ENCODE measurements at places on chromosomes 4 and X.
A peak's percentile ranks its signal among the peaks of the same experiment; 100 is the strongest.

DNA sequence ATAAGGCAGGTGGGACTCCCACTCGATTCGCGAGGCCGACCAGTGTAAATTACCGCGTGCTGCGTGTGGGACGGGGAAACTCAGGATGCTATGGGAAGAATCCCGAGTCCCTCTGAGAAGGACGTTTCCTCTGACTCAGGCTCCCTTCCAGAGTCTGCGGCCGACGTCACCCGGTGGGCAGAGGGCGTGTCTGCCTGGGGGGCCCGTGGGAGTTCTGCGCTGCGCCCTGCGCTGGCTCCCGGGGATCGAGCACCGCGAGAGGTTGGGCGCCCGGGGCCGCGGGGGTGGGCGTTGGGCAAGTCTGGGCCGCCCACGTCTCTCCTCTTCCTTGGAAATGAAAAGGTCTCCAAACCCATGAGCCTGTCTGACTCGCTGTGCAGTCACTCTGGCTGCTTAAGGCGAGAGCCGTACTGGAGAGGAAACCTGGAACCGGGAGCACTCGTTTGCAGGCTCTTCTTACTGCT is 568 bp downstream of the NIPAL1 start:
- peak overlapping the region; percentile 42 for H3K27ac ChIP-seq
- peaks cover 19% of the 10 kb centered on the region for H3K27me3 ChIP-seq

- peaks cover 7% of the 10 kb centered on the region for H3K27me3 ChIP-seq
- H3K36me3 ChIP-seq = no peaks in the 10 kb centered on the region
- no peak overlapping the region for H3K27ac ChIP-seq
- H3K4me1 ChIP-seq = peaks cover 12% of the 10 kb centered on the region
Observed at GRCh38 chrX:17585006-17585405, 152.3 kb upstream of the SCML1 start.

DNA sequence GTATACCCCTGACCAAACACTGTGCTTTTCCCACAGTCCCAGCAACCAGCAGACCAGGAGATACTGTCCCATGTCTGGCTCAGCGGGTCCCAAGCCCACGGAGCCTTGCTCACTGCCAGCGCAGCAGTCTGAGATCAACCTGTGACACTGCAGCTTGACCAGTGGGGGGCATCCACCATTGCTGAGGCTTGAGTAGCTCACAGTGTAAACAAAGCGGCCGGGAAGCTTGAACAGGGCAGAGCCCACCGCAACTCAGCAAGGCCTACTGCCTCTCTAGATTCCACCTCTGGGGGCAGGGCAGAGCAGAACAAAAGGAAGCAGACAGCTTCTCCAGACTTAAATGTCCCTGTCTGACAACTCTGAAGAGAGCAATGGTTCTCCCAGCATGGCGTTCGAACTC is 58.1 kb downstream of the SLC10A6 start:
- H3K4me1 ChIP-seq = no peaks in the 10 kb centered on the region
- no peaks in the 10 kb centered on the region for H3K36me3 ChIP-seq
- no peak overlapping the region for H3K27ac ChIP-seq
- DNase-seq = no peak

- H3K4me3 ChIP-seq = no peak overlapping the region
- no peaks in the 10 kb centered on the region for H3K4me1 ChIP-seq
- no peak for DNase-seq
Observed at GRCh38 chr4:147103403-147103946, 157.8 kb upstream of the TTC29 start.

DNA sequence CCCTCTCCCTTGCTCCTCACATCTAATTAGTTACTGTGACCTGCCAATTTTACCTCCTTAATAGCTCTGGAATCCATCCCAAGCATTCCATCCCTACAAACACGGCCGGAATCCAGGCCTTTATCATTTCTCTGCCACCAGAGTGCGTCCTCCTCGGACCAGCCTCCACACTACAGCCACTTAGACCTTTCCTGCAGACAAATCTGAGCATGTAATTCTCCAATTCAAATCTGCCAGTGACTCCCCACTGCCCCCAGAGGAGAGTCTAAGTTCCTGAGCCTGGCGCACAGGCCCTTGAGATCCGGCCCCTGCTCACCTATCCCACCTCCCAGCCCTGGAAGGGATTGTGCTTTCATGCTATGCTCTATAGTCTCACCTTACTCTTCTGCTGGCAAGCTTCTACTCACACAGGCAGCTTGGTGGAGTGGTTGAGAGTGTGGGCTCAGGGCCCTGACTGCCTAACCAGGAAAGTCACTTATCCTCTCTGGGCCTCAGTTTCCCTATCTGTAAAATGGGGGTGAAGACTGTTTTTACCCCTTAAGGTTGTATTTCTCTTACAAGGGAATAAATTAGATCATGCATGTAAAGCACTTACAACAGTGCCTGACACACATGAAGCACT is 31.2 kb downstream of the PJA1 start:
- DNase-seq = peak; percentile 4
- peaks cover 10% of the 10 kb centered on the region for H3K27me3 ChIP-seq
- no peaks in the 10 kb centered on the region for H3K36me3 ChIP-seq

DNA sequence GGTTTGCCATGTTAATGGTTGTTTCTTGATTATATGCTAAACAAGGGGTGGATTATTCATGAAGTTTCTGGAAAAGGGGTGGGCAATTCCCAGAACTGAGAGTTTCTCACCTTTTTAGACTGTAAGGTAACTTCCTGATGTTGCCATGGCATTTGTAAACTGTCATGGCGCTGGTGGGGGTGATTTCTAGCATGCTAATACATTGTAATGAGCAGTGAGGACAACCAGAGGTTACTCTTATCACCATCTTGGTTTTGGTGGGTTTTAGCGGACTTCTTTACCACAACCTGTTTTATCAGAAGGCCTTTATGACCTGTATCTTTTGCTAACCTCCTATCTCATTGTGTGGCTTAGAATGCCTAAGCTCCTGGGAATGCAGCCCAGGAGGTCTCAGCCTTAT is 81.5 kb downstream of the CFAP299 start:
- no peaks in the 10 kb centered on the region for H3K27me3 ChIP-seq
- H3K36me3 ChIP-seq = no peaks in the 10 kb centered on the region
- H3K4me1 ChIP-seq = no peaks in the 10 kb centered on the region
- H3K4me3 ChIP-seq = no peak overlapping the region
- no peak overlapping the region for H3K27ac ChIP-seq
- no peak for DNase-seq

GRCh38 chr4:182827954-182828353 is 89.2 kb downstream of the DCTD start:
- no peak overlapping the region for H3K4me3 ChIP-seq
- H3K27ac ChIP-seq = no peak overlapping the region
- no peak for DNase-seq
- peaks cover 5% of the 10 kb centered on the region for H3K4me1 ChIP-seq

DNA sequence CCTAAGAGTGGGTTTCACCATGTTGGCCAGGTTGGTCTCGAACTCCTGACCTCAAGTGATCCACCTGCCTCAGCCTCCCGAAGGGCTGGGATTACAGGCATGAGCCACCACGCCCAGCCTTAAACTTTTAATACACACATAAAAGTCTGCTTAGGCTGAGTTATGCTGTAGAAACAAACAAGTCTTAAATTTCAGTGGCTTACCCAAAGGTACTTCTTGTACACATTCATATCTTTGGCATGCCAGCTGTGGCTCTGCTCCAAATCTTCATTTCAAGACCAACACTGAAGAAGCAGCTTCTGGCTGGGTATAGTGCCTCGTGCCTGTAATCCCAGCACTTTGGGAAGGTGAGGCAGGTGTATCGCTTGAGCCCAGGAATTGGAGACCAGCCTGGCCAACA is 80.3 kb downstream of the PPEF2 start:
- DNase-seq = no peak
- H3K27me3 ChIP-seq = no peaks in the 10 kb centered on the region
- peaks cover 4% of the 10 kb centered on the region for H3K4me1 ChIP-seq
- H3K27ac ChIP-seq = no peak overlapping the region

DNA sequence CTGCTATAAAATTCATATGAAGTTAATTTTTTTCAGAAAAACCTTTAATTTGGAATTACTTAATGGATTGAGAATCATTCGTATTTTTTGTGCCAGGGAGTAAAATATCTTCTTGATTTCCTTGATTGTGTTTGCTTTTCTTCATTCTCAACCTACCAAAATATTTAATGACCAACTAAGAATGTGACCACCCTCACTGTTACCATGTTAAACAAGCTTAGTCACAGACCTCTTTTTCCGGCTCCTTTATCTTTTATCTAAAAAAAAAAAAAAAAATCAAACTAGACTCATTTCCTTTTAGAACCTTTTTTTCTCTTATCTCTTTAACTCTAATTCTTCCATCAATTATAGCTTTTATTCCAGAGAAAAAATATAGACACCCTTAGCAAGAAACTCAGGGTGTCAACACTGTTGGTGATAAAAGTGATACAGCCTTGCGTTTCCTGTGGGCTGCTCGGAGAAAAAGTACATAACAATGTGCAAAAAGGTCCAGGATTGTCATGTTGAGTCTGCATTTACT is 20.6 kb upstream of the HPGDS start:
- no peak overlapping the region for H3K4me3 ChIP-seq
- no peaks in the 10 kb centered on the region for H3K36me3 ChIP-seq
- H3K27ac ChIP-seq = no peak overlapping the region
- H3K4me1 ChIP-seq = no peaks in the 10 kb centered on the region
- no peak for DNase-seq
- peaks cover 8% of the 10 kb centered on the region for H3K27me3 ChIP-seq

DNA sequence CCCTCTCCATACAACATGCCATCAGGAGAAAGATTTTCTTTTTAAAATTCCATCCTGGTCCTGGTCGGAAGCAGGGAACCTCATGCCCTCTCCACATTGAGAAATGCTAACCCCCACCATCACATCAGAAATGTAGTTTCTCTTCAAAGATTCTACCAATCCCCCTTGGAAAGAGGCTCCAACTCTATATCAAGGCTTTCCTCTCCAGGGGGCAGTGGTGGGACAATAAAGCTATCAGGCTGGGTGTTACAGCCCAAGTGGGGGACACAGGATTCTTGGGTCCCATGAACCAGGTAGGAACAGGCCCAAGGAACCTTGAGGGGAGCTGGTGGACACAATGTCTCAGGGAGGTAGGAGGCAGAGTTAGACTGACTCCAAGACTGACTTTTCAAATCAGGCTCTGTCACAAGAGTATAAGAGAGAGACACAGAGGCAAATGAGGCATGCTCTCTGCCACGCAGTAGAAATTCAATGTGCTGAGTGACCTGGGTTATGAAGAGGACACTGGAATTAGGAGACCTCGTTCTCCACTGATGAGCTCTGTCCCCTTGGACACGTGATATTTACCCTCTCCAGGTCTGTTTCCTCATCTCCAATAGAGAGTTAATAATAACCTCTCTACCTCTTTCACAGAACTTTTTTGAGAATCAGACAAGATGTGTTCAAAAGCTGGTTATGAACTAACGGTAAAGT is 4.5 kb downstream of the GJB1 start:
- H3K4me1 ChIP-seq = no peaks in the 10 kb centered on the region
- H3K36me3 ChIP-seq = no peaks in the 10 kb centered on the region
- DNase-seq = no peak
- H3K4me3 ChIP-seq = no peak overlapping the region
- H3K27me3 ChIP-seq = no peaks in the 10 kb centered on the region
